NCI-H226 (cell line): ENCODE measurements at places on chromosomes 16 and 17.

GRCh38 chr16:68257906-68258800, 6.2 kb upstream of the SLC7A6 start:
- peak; percentile 80 for DNase-seq

- no peak for DNase-seq
Observed at GRCh38 chr16:6557353-6558023, 775.2 kb upstream of the RBFOX1 start.

DNA sequence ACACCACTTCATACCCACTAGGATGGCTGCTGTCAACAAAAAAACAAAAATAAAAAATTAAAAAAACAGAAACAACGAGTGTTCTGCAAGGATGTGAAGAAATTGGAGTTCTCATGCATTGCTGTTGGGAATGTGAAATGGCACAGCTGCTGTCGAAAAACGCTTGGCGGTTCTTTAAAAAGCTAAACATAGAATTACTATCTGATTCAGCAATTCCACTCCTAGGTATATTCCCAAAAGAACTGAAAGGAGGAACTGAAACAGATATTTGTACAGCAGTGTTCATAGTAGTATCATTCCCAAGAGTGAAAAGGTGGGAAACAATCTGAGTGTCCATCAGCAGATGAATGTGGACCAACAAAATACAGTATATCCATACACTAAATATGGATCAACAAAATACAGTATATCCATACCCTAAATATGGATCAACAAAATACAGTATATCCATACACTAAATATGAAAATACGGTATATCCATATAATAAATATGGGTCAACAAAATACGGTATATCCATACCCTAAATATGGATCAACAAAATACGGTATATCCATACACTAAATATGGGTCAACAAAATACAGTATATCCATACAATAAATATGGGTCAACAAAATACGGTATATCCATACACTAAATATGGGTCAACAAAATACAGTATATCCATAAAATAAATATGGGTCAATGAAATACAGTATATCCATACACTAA, 8.7 kb downstream of the METTL16 start:
- DNase-seq = no peak

GRCh38 chr17:9298776-9299295, 276.8 kb downstream of the STX8 start:
- DNase-seq = no peak

- no peak for DNase-seq
Observed at GRCh38 chr17:57965521-57966160, 10.4 kb upstream of the CUEDC1 start.

DNA sequence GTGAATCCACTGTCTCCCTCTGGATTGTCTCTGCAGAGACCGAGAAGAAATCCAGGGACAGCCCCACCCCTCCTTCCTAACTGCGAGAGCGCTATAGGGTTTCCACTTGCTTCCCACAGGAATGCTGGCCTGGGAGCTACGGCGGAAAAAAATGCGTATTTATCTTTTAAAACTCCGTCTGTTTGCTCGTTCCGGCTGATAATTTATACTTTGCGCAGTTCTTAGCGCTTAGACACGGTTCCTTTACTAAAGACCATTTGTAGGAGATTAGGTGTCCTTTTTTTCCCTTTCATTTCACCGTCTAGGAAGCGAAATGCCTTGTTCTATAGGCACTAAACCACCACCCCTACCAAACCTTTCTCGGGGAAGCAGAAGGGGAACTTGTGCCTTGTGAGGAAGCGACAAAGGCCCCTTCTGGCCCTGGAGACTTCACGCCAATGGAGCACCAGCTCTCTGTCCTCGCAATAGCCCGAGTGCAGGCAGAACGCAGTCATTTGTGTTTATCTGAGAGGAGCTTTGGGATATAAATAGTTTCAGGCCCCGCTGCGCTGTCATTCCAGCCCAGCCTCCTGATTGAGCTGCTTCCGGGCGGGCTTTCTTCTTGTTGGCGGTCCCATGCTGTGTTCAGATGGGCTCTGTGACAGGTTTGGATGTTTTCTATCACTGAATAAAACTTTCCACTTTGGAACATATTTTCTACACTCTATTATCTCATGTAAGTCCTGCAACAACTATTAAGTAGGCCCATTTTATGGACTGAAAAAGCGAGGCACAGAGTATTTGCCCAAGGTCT, 791 bp upstream of the SUPT4H1 start:
- peak; percentile 45 for DNase-seq

DNA sequence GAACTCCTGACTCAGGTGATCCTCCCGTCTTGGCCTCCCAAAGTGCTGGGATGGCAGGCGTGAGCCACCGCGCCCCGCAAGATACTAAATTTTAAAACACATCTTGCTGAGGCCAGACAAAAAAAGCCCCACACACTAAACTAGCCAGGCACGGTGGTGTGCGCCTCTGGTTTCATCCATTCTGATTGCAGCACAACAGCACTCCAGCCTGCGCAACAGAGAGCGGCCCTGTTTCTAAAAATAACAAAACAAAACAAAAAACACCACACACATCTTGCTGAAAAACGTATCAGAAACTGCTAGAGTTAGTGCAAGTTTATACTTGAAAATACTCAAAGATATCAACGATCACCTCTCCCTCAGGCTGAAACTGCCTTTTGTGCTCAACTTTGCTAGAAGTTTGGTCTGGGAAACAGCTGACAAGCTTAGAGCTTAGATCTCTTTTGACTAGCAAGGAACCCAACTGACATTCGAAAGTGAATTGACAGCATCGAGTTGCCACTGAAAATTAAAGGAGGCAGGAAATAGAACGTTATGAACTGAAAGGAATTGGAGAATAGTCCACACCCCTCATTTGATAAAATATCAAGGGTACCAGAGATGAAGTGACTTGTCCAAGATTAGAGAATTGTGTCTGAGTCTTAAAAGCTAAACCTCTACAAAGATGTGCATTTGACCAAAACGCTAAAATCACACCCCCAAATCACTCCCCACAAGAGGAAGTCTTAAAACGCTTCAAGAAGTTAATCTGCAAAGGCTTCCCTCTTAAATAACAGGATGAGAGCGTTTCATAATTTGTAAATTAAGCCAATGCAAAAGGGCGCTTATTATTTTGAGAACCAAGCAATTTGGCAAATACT, 908 bp downstream of the COG4 start:
- no peak for DNase-seq

DNA sequence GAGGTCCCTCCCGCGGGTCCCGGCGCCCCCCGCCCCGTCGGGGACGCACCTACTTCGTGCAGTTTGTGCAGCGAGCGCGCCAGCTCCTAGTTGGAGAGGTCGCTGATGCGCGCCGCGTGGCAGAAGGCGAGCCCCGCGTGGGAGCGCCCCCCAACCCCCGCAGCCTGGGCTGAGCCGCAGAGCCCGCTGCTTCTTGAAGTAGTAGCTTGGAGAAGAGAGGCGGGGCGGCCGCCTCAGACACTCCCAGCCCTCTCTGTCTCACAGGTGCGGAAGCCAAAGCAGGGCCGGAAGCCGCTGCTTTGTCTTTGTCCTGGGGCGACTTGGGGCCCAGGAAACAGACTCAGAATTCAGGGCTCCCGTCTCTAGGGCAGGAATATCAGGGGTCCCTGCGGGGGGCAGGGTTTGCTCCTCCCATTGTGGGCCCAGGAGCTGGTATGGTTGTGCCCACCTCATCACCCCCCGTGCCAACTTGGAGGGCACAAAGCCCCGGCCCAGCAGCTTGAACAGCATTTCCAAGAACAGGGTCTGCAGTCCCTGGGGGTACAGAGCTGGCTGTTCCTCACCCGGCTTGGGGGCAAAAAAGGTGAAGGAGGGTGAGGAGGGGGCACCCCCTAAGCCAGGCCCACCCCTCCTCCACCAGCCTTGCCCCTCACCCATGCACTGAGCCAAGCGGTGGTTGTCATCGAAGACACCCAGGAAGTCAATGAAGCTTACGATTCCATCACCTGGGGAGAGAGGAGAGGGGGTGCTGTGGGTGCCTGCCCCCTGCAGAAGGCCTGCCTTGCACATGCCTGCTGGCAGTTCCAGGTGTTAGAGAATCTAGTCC, 13.5 kb downstream of the SPATA32 start:
- peak; percentile 52 for DNase-seq

DNA sequence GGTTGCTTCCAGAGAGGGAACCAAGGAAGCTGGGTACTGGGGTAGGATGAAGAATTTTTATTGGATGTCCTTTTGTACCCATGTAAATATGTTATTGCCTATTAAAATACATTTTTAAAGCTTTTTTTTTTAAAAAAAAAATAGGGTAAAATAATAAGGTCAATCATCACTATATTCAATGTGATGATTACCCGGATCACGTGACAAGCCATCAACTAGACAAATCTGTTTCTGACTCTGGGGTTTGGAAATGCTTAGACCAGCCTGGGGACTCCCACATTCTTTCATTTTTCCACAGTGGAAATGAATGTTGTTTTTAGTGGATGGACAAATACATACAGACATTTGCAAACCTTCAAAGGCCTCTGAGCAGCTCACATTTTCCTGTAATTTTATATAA, 79.9 kb upstream of the KIFC3 start:
- DNase-seq = no peak

- no peak for DNase-seq
Observed at GRCh38 chr17:17811381-17812210, 25.2 kb downstream of the SREBF1 start.

DNA sequence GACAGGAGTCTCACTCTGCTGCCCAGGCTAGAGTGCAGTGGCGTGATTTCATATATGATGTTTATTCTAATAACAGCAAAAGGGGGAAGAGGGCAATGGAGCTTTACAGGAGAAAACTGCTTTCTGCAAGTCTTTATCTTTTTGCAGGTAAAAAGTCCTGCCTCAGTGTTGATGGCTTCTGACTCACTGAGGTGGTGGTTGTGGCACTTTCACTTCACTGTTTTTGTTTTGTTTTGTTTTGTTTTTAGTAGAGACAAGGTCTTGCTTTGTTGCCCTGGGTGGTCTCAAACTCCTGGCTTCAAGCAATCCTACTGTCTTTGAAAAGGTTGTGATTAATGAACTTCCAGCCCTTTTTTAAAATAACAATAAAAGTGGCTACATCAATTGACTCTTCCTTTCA, 68.0 kb upstream of the TBC1D3K start:
- no peak for DNase-seq

GRCh38 chr16:8967132-8967821, 3.6 kb upstream of the USP7 start:
- no peak for DNase-seq

- DNase-seq = no peak
Observed at GRCh38 chr17:10116753-10117420, 81.5 kb downstream of the GAS7 start.

GRCh38 chr17:32319548-32319905, 22.4 kb downstream of the C17orf75 start:
- DNase-seq = peak; percentile 38

- peak; percentile 12 for DNase-seq
Observed at GRCh38 chr17:57783338-57783742, 38.2 kb upstream of the CCDC182 start.

GRCh38 chr16:58286280-58286679, 8.5 kb downstream of the PRSS54 start:
- DNase-seq = no peak

DNA sequence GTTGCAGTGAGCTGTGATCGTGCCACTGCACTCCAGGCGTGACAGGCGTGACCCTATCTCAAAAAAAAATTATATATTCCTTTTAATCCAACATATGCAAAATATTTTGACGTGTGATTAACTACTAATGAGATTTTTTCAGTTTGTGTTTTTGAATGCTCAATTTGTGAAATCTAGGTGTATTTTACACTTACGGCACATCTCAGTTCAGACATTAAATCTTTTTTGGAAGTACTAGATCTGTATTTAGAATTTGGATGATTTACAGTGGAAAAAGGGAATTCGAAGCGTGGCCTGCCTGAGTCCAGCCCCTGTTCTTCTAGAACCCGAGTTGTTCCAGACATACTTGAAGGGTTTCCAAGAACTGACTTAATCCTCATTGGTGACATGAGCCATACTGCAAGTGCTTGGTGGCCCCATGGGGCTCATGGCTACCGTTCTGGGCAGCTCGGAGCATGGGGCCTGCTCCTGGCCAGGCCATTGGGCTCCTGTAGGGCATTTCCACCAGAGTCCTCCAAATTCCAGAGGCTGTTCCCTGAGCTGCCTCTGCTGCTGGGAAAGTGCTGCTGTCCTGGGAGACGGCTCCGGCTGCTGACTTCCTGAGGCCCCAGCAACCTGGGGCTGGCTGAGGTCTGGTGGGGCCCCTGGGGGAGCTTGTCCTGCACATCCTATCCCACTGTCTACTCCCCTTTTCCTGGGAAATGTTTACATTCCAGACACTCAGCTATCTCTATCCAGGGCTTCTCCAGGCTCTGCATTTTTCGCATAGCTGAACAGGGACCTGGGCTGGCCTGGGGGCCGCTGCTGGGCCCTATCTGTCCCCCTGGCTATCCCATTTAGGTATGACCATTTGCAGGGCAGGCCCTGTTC, 27.2 kb downstream of the LLGL2 start:
- peak; percentile 69 for DNase-seq

- DNase-seq = no peak
Observed at GRCh38 chr17:796609-797008, 14.5 kb downstream of the MRM3 start.

- DNase-seq = no peak
Observed at GRCh38 chr17:73058022-73058421, 34.5 kb downstream of the SLC39A11 start.

GRCh38 chr17:20197272-20197926, 188.2 kb downstream of the SPECC1 start:
- no peak for DNase-seq

GRCh38 chr17:64449545-64449944, 630 bp downstream of the MILR1 start:
- DNase-seq = no peak

DNA sequence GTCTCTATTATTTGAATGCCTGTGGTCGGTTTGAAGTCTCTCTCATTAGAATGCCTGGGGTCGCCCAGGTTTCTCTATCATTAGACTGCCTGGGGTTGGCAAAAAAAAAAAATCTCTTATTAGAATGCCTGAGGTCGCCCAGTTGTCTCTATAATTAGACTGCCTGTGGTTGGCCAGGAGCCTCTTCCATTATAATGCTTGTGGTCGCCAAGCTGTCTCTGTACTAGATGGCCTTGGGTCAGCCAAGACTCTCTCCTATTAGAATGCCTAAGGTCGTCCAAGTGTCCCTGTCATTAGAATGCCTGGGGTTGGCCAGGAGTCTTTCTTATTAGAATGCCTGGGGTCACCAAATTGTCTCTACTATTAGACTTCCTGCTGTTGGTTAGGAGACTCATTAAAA, 2228.4 kb downstream of the TP53TG3F start:
- DNase-seq = no peak

DNA sequence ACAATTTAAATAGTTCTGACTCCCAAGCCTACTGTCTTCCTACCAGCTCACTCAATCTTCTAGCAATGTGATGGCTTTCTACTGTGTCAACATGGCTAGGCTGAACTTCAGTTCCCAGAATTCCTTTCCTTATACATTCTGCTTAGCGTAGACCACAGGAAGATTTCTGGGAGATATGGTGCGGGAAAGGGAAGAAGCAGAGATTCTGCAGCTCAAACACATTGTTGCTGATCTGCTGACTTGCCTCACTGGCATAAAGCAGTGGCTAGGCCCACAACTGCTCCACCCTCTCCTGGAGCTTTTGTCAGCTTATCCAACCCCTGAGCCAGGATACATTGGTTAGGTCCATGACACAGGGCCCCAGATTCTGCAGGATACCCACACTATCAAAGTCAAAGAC, 58.8 kb downstream of the GAS7 start:
- DNase-seq = no peak

GRCh38 chr17:75875940-75876189, 2.5 kb downstream of the TRIM47 start:
- DNase-seq = peak; percentile 68

- no peak for DNase-seq
Observed at GRCh38 chr17:29800457-29800856, 129.6 kb downstream of the SSH2 start.

GRCh38 chr17:57502811-57503241, 242.3 kb downstream of the CCDC182 start:
- no peak for DNase-seq
